ENCODE measurements at places on chromosomes 11 and 22.

DNA sequence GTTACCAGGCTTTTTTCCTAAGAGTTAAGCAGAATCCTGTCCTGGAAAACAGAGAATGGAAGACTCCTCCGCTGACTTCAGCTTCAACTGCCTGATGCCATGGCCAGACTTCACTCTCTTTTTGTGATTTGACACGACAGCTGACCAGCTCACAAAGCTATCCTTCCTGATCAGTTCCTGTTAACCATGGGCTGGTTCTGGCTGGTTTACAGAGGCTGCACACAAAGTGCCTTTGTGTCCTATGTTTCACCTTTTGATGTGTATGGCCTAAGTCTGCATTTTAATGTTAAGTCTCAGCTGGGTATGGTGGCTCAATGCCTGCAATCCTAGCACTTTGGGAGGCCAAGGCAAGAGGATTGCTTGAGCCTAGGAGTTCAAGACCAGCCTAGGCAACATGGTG is 11.1 kb downstream of the FOLR3 start:
- no peak for DNase-seq

GRCh38 chr22:39558254-39558727 is 12.3 kb upstream of the CACNA1I start:
- no peak for DNase-seq

DNA sequence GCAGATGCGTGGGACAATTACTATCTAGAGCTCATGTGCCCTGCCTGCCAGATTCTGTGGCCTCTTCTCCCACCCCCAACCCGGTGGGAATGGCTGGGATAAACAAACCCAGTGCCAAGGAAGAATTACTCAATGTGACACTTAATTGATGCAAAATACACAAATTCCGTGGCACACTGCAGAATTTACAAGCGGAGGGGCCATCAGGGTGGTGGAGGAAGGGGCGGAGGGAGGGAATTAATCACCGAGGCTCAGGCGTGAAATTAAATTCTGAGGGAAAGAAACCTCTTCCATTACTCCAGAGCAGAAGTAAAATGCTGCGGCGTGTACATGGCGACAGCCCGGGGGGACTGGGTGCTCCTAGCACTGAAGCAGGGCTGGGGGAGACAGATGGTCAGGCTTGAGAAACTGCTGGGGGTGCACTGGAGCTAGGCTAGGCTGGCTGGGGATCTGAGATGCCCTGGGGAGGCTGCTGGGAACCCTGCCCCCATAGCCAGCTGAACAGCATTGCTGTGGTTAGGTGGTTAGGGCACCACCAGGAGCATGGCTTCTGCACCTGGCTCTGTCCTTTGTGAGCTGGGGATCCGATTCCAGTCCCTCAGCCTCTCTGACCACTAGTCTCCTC is 200.6 kb downstream of the CEP164 start:
- DNase-seq = no peak

GRCh38 chr11:96342961-96343711 is at the start of gene MAML2:
Gene MAML2, minus strand, starts transcription at chr11:96343195. Its CDS starts 1,300 bp downstream, at chr11:96341895.
- DNase-seq = peak; percentile 96

DNA sequence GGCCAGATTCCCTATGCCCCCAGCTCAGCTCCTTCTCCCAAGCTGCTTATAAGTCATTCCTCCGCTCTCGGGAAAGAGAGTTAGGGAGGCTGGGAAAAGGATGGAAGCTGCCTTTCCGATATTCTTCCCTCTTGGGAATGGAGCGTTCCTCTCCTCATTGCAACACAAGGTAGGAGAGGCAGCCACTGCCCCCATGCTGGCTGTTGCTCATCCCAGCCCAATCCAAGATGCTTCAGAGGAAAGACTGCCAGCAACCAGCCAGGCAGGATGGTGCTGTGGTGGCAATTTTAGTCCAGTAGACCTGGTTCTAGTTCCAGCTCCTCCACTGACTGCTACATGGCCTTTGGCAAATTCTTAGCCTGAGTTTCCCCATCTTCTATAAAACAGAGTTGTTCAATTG is 13.7 kb upstream of the C11orf96 start:
- DNase-seq = no peak

DNA sequence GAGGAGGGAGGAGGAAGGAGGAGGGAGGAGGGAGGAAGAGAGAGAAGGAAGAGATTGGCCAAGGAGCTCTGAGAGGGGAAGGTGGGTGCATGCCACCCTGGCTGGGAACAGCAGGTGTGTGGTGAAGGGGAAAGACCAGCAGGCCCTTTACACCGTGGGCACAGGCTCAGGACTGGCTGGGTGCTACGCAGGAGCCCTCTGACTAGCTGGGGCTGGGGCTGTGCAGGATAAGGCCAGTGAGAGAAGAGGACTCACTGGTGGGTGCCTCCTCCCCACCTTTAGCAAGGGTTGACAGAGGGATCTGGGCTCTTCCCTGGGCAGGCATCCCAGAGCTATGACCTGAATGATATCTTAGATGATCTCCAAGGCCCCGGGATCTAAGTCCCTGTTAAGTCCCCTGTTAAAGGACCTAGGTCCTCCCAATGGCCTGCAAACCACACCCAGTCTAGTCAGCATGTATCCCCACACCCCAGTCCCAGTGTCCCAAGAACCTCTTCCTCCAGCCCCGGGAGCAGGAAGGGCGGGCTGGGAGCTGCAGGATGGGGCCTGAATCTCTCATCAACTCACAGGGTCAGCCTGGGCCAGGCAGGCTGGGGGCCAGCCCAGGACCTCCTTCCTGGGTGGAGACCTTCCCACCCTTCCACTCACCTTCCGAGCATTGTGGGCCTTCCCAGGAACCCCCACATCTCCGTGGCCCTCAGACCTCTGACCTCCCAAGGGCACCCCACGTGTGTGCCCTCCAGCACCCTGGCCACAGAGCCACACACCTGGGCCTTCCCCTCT is 55.4 kb downstream of the CDKN1C start:
- no peak for DNase-seq

- DNase-seq = no peak
These were observed 398 bp upstream of the CRACR2B start for GRCh38 chr11:827146-827896.

DNA sequence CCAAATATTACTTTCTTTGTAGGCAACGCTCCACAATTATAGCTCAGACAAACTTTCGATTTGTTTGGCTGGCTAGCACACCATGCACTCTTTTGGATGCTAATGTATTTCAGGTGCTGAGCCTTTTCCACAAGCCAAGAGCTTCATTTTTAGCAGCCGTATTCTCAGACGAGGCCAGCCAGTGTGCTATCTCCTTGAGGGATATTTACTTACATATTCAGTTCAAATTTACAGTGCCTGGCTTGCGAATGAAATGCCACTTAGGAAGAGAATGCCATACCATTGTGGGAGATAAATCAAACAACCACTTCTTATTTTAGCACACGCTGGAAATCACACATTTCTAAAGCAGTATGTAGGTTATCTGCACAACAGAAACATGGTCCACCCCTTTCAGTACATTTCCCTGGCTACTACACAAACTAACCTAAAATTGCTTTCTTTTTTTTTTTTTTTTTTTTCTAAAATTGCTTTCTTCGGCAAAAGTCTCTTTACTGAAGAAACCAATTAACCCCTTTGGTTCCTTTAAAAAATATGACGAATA is 236.9 kb downstream of the CADM1 start:
- no peak for DNase-seq

- DNase-seq = peak; percentile 22
These were observed 61.8 kb downstream of the BID start for GRCh38 chr22:17712441-17712840.

- no peak for DNase-seq
These were observed 246.6 kb downstream of the TMEM135 start for GRCh38 chr11:87284306-87284705.

All from EL (cell line).